ENCODE measurements at places on chromosomes 4 and X. TPM values are rescaled to one million over a fixed set of nuclear protein-coding genes. Genes with fewer than 3 reads are reported as not detected.

PSAPL1 gene
- not detected for total RNA-seq

CSN1S1 gene
- total RNA-seq = not detected

ATP1B4 gene
- not detected for total RNA-seq

DCAF12L2 gene
- total RNA-seq = not detected

PABPC5 gene
- total RNA-seq = 3.7 TPM

RENBP gene
- 0.40 TPM for total RNA-seq

AGTR2 gene
- total RNA-seq = not detected

OPRPN gene
- not detected for total RNA-seq

MID1 gene
- 11.8 TPM for total RNA-seq

GASK1B gene
- 60.4 TPM for total RNA-seq

STARD8 gene
- 10.6 TPM for total RNA-seq

AKAP4 gene
- not detected for total RNA-seq

MXRA5 gene
- total RNA-seq = 0.13 TPM

RNF175 gene
- not detected for total RNA-seq

GAB3 gene
- 12.5 TPM for total RNA-seq

IGSF1 gene
- not detected for total RNA-seq

CXCL11 gene
- not detected for total RNA-seq

AKAP14 gene
- total RNA-seq = not detected

ASB12 gene
- total RNA-seq = not detected

PCDH10 gene
- 1.0 TPM for total RNA-seq

POF1B gene
- not detected for total RNA-seq
